Foreskin melanocyte (primary cell): ENCODE measurements at places on chromosomes 5 and 9.

DNA sequence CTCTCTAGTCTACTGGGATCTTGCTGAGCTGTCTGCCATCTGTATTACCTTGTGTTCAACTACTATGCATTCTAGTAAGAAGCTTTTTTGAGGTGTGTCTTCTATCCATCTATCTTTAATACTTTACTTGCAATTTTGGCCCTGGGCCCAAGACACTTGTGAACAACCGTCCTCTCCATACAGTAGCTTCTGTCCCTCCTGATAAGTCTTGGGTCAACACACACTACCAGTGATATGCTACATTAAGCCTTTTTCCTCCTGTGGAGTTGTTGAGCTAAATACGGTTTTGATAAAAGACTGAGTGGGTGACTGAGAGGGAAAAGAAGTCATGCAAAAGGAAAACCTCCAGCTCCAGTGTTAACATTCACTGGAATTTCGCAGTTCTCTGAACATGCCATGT, 133.3 kb upstream of the PCA3 start:
- no peak for DNase-seq

- no peak for DNase-seq
Observed at GRCh38 chr9:32427111-32427873, 42.8 kb downstream of the ACO1 start.

DNA sequence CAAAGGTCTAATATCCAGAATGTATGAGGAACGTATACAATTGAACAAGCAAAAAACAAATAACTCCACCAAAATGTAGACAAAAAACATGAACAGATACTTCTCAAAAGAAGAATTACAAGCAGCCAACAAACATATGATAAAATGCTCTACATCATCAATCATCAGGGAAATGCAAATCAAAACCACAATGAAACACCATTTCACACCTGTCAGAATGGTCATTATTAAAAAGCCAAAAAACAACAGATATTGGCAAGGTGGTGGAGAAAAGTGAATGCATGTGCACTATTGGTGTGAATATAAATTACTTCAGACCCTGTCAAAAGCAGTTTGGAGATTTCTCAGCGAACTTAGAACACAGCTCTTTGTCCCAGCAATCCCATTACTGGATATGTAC, 313.8 kb downstream of the ARRDC3 start:
- DNase-seq = no peak

- no peak for DNase-seq
Observed at GRCh38 chr9:14271093-14271673, 42.8 kb downstream of the NFIB start.

DNA sequence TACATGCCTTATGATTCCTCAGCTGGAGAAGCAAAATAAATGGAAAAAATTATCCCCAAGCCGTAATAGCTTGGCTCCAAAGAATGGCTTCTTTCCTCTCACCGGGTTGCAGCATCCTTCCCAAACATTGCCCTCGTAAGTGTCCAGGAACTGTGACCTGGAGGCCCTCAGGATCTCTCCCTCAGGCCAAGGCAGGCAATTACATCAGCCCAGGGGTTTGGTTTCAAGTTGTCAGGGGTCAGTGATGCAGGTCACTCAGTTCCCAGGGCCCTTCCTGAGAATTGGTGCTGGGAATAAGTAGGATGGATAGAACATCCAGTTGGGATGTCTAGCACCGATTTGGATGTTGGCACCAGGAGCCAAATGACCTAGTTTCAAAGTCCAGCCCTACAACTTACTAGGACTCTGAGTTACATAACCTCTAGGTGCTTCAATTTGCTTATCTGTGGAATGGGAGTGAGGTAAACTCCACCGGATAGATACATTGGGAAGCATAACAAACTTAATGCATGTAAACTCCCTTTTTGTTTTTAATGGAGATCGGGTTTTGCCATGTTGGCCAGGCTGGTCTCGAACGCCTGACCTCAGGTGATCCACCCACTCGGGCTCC, 133.5 kb upstream of the DAP start:
- DNase-seq = no peak

GRCh38 chr9:38066914-38067858, 1.8 kb downstream of the SHB start:
- no peak for DNase-seq

DNA sequence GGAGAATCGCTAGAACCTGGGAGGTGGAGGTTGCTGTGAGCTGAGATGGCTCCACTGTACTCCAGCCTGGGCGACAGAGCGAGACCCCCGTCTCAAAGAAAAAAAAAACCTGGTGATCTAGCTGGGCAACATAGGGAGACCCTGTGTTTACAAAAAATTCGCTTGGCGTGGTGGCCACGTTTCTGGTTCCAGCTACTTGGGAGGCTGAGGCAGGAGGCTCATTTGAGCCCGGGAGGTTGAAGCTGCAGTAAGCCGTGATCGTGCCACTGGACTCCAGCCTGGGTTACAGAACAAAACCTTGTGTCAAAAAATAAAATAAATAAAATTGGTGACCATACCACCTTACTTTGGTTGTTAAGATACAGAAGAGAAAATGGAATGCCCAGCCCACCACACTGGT, 1.8 kb upstream of the HNRNPAB start:
- no peak for DNase-seq
